ENCODE measurements at places on chromosomes 11 and 22. TPM values are rescaled to one million over a fixed set of nuclear protein-coding genes. Genes with fewer than 3 reads are reported as not detected.

Gene CCDC15
- 9.2 TPM for total RNA-seq

- no peak for DNase-seq
Measured at GRCh38 chr11:15801126-15801525, 555.2 kb downstream of the SOX6 start.

DNA sequence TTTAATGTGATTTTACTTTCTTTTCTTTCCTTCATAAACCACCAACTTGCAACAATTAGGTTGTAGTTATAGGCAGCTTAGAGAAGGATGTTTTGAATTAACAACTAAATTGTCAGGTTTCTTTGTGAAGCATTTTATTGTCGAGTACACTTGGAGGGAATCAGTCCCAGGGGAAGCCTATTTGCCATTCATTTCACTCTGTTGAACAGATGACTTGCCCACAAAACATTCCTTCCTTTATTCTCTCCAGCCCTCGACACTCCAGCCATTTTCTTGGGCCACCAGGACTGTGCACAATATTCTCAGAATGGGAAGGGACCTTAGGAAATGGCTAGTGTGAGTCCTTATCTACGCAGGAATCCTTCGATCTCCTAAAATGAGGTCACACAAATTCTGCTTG lies 620.6 kb downstream of the SOX6 start:
- H3K4me3 ChIP-seq, result no peak overlapping the region
- H3K27ac ChIP-seq, result no peak overlapping the region
- DNase-seq, result no peak
- H3K27me3 ChIP-seq, result no peaks in the 10 kb centered on the region

DNA sequence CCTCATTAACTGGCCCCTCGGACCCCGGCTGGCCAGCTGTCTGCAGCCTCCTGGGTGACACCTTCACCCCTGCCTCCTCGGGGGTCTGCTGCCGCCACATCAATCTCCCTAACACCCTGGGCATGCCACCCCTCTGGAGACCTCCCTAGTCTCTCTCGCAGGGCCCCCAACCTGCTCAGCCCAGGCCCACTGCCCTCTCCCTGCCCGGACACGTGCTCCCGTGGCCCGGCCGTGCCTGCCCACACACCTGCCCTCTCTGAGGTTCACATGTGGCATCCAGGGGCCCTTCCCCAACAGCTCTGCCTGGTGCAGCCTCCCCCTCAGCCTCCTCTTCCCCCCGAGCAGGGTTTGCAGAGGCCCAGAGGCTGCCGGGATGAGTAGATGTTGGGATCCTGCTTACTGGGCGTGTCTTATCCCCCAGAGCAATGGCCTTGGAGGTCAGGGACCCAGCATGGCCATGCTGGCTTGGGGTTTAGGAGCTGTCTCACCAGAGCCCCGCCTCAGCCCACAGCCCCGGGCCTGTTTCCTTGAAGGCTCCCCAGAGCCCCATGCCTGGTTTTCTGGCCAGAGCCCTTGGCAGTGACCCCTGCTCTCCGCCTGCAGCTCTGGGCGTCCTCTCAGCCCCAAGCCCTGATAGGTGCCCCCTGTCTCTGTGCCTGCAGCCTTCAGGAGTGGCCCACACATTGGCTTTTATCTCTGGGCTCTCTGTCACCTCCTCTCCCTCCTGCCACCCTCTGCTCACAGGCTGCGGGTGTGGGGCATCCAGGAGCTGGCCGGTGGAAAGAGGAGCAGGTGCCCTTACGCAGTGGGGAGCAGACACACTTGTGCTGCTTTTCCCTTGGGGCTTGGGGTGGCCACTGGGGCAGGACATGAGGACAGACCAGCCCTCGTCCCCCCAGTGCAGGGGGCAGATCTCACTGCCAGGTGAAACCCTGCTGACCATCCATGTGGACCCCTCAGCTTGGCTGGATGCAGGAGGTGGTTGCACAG lies 25.7 kb upstream of the SEPTIN5 start:
- no peak for DNase-seq
- no peaks in the 10 kb centered on the region for H3K36me3 ChIP-seq
- no peak overlapping the region for H3K27ac ChIP-seq

DNA sequence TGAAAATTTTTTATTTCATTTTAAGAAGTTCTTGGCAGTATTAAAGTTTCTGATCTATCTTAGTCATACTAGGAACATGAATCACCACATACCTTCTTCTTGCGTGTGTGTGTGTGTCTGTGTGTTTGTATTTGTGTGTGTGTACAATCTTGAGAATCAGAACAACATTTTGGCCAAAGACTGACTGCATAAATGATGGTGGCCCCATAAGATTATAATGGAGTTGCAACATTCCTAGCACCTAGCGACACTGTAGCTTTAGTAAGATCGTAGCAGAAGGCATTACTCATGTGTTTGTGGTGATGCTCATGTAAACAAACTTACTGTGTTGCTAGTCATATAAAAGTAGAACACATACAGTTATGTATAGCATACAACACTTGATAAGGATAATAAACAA lies 205.4 kb downstream of the FAM76B start:
- no peak overlapping the region for H3K27ac ChIP-seq
- no peaks in the 10 kb centered on the region for H3K27me3 ChIP-seq
- peaks cover 3% of the 10 kb centered on the region for H3K4me1 ChIP-seq
- H3K36me3 ChIP-seq, result peaks cover 3% of the 10 kb centered on the region

- peaks cover 4% of the 10 kb centered on the region for H3K27me3 ChIP-seq
- no peak overlapping the region for H3K27ac ChIP-seq
- H3K4me3 ChIP-seq, result no peak overlapping the region
- H3K36me3 ChIP-seq, result no peaks in the 10 kb centered on the region
- no peak for DNase-seq
Measured at GRCh38 chr11:27255447-27255828, 107.6 kb downstream of the CCDC34 start.

- H3K4me1 ChIP-seq, result no peaks in the 10 kb centered on the region
- peaks cover 25% of the 10 kb centered on the region for H3K27me3 ChIP-seq
Measured at GRCh38 chr11:94524341-94524740, 12.1 kb downstream of the C11orf97 start.

DNA sequence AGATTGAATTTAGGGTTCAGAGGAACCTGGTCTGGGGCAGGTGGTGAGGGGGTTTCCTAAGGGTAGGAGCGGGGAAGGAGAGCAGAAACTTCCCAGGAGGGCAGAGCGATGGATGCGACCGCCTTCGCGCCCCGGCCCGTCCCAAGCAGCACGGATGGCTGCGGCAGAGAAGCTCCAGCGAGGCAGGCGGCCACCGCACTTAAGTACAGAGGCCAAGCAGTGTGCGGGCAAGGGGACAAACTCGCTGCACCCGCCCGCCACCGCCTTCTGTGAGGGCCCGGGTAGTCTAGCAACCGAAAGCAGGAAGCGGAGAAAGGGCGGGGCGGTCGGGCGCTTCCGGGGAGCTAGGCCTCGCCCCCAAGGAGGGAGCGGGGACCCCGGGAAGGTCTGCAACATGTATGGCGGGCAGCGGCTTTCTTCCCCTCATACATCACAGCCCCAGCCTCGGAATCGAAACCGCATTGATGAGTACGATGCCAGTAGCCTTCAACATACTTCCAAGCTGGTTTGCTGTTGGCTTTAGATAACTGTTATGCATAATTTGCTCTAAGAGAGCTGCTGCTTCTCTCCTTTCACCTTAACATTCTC lies at the start of gene AGBL2:
AGBL2 (minus strand) TSS at position 288 of the 588 bp plus-strand sequence. CDS start 719 bp downstream, outside the sequence.
- no peaks in the 10 kb centered on the region for H3K27me3 ChIP-seq
- peaks cover 35% of the 10 kb centered on the region for H3K36me3 ChIP-seq
- peak within 1 kb of the TSS; percentile 91 for H3K27ac ChIP-seq
- H3K4me3 ChIP-seq, result peak within 1 kb of the TSS; percentile 87
- DNase-seq, result peak; percentile 89
- H3K4me1 ChIP-seq, result peaks cover 34% of the 10 kb centered on the region

- no peak overlapping the region for H3K27ac ChIP-seq
- no peak overlapping the region for H3K4me3 ChIP-seq
- peaks cover 18% of the 10 kb centered on the region for H3K4me1 ChIP-seq
- H3K36me3 ChIP-seq, result peaks cover 17% of the 10 kb centered on the region
Measured at GRCh38 chr11:36460220-36460619, 49.9 kb downstream of the TRAF6 start.

DNA sequence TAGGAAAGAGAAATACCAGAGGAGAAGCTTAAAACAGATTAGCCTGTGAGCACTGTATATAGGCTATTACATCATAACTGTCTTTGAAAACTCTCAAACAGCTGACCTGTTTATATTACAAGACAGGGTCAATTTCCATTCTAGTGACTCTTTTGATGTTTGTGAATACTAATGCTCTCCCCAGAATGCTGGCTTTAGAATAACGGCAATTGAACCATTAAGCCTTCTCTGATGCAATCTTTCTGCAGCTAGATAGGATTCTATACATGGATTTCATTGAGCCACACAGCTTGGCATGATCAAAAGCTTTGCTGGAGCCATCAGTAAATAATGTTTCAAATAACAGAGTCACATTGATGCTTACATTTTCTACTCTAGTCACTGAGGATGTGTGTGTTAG lies 122.7 kb upstream of the FAT3 start:
- no peak overlapping the region for H3K4me3 ChIP-seq
- H3K27ac ChIP-seq, result no peak overlapping the region

DNA sequence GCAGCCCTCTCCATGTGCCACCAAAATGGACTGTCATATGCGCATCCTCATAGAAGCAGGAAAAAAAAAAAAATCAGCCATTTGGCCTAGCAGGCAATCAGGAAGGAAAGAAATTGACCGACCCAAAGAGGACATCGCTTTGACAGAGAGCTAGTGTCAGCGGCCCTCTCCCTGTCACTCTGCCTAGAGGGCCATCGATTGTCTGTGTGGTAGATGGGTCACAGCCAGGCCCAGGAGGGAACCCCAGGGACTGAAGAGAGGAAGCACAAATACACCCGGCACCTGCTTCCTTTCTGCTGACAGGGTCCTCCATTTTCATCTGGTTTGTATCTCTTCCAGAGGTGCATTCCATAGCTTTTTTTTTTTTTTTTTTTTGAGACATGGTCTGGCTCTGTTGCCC lies 21.8 kb downstream of the VPS37C start:
- H3K27ac ChIP-seq, result no peak overlapping the region
- no peak for DNase-seq
- no peak overlapping the region for H3K4me3 ChIP-seq
- H3K4me1 ChIP-seq, result no peaks in the 10 kb centered on the region

GRCh38 chr11:110711776-110712658 lies at the start of gene ARHGAP20:
TSS of gene ARHGAP20 (minus strand) at chr11:110712437. CDS start at chr11:110712231, 206 bp downstream.
- H3K4me1 ChIP-seq, result peaks cover 12% of the 10 kb centered on the region
- peak within 1 kb of the TSS; percentile 52 for H3K4me3 ChIP-seq
- H3K27me3 ChIP-seq, result peaks cover 57% of the 10 kb centered on the region
- no peaks in the 10 kb centered on the region for H3K36me3 ChIP-seq
- no peak within 1 kb of the TSS for H3K27ac ChIP-seq

GRCh38 chr22:45503050-45503815 lies 550 bp downstream of the FBLN1 start:
- no peak overlapping the region for H3K4me3 ChIP-seq
- peaks cover 2% of the 10 kb centered on the region for H3K4me1 ChIP-seq
- H3K27ac ChIP-seq, result no peak overlapping the region

DNA sequence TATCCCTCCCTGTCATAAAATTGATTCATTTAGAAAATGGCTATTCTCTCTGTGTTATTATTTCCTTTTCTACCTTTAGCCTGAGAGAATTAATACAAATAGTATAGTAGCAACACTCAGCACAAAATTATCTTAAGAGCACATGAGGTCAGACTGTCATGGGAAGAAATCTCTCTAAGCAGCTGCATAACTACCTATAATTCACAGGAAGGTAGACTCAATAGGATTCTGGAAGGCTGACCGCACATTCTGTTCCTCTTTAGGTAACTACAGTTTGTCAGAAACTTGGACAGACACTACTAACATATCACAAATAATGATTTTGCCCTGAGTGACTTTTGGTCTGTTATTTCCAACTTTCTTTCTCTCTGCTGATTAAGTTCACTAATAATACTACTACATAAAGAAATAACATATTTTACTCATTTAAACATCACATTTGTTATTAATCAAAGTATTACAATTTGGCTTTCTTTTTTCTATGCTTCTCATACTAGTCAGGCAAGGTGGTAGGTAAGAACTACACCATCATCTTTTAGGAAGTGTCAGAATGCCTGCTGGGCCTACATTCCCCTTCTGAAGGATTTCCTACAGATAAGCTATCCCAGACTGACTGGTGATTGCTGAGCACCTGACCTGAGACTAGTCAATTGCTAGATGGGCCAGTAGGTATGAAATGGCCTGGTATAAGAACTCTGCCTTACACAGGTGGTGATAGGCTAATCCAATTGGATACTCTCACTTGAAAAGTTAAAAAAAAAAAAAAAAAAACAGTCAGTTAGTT lies 325.1 kb downstream of the DLG2 start:
- no peak overlapping the region for H3K4me3 ChIP-seq
- H3K27ac ChIP-seq, result no peak overlapping the region
- H3K27me3 ChIP-seq, result no peaks in the 10 kb centered on the region
- no peak for DNase-seq
- H3K36me3 ChIP-seq, result no peaks in the 10 kb centered on the region

GRCh38 chr11:118834427-118835028 lies 43.6 kb upstream of the DDX6 start:
- no peaks in the 10 kb centered on the region for H3K27me3 ChIP-seq
- H3K4me3 ChIP-seq, result peak overlapping the region; percentile 54
- no peak overlapping the region for H3K27ac ChIP-seq

GRCh38 chr22:39739338-39740027 lies 154.1 kb downstream of the ENTHD1 start:
- DNase-seq, result no peak
- H3K27ac ChIP-seq, result no peak overlapping the region
- peaks cover 21% of the 10 kb centered on the region for H3K27me3 ChIP-seq
- no peak overlapping the region for H3K4me3 ChIP-seq

- no peak within 1 kb of the TSS for H3K27ac ChIP-seq
- no peak for DNase-seq
- no peak within 1 kb of the TSS for H3K4me3 ChIP-seq
- H3K4me1 ChIP-seq, result no peaks in the 10 kb centered on the region
- peaks cover 2% of the 10 kb centered on the region for H3K27me3 ChIP-seq
Measured at GRCh38 chr11:102843489-102843888, at the start of gene MMP3. TSS of gene MMP3 (minus strand) at chr11:102843609. CDS start at chr11:102843546, 63 bp downstream.

- H3K27me3 ChIP-seq, result no peaks in the 10 kb centered on the region
- no peaks in the 10 kb centered on the region for H3K36me3 ChIP-seq
- no peak for DNase-seq
- H3K4me1 ChIP-seq, result peaks cover 10% of the 10 kb centered on the region
Measured at GRCh38 chr22:20211997-20212753, 55.9 kb downstream of the RTN4R start.

GRCh38 chr11:44416776-44417175 lies 106.8 kb upstream of the ALX4 start:
- no peak overlapping the region for H3K27ac ChIP-seq
- H3K36me3 ChIP-seq, result no peaks in the 10 kb centered on the region
- no peak overlapping the region for H3K4me3 ChIP-seq
- H3K27me3 ChIP-seq, result peaks cover 26% of the 10 kb centered on the region
- no peaks in the 10 kb centered on the region for H3K4me1 ChIP-seq

GRCh38 chr11:71995726-71996291 lies 2.9 kb upstream of the IL18BP start:
- DNase-seq, result no peak
- H3K27ac ChIP-seq, result no peak overlapping the region
- H3K4me1 ChIP-seq, result peaks cover 37% of the 10 kb centered on the region
- H3K4me3 ChIP-seq, result no peak overlapping the region
- peaks cover 7% of the 10 kb centered on the region for H3K36me3 ChIP-seq
- no peaks in the 10 kb centered on the region for H3K27me3 ChIP-seq

DNA sequence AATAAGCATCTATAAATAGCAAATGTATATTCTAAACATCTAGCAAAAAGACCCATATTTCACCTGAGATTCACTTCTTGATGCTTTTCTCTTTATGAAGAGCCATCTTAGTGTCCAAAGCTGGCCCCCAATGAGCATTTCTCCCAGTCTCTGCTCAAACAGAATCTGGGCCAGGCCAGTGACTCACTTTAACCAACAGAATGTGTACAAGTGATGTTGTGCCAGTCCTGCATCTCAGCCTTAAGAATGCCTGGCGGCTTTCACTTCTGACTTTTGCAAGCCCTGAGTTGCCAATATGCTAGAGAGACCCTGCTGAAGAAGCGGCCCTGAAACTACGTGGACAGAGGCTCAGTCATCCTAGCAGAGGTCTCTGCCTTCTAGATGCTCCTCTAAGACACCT lies 6.9 kb upstream of the COPB1 start:
- DNase-seq, result no peak
- no peaks in the 10 kb centered on the region for H3K27me3 ChIP-seq
- no peak overlapping the region for H3K27ac ChIP-seq
